ENCODE measurements at places on chromosomes 7 and 10.

DNA sequence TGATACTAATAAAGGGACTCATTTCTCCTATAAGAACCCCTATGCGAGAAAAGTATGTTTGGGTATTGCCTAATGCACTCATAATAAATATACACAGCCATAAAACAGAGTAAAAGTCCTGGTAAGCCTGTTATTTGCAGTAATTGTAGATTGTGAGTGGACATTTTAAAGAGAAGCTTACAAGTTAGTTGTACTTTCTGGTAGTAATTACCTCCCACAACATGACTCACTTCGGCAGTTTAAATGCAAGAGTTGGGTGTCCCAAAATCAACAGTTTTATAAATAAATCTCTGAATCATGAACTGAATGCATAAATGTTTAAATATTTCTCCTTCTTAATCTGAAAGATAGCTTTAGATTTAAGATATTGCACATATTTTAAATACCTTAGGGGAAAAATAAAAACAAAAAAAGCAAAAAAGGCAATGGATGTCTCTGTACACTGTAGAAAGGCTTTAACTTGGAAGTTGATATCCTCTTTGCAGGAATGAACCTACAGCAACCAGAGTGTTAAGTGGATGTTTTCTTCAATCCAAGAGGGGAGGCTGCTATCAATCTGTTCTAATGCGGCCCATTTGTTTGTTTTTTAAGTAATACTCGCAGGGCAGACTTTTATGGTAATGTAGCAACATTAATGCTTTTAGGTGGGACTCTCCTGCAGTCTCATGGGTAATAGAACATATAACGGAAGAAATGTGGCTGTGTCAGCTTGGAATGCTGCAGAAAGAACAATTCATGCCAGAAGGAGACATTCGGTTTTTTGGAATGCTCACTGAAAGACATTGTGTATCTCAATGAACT is 57.3 kb upstream of the ZEB1 start:
- no peak for DNase-seq

DNA sequence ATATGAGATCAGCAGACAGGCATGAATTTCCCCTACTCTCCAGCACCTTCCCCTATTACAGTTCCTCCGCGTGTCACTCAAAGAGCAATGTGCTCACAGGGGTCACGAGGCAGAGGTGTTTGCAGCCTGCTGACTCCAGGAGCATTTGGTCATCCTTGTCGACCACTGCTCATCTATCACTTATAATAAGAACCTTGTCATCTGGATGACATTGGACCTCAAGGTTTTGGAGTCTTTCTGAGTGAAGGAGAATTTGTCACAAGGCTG is 32.9 kb upstream of the PLPP4 start:
- no peak for DNase-seq

GRCh38 chr7:141911391-141911790 is 4.8 kb upstream of the OR9A4 start:
- no peak for DNase-seq

GRCh38 chr10:125128397-125129075 is 31.8 kb downstream of the CTBP2 start:
- no peak for DNase-seq

- DNase-seq = no peak
Observed at GRCh38 chr7:50857804-50858489, 75.3 kb upstream of the GRB10 start.

DNA sequence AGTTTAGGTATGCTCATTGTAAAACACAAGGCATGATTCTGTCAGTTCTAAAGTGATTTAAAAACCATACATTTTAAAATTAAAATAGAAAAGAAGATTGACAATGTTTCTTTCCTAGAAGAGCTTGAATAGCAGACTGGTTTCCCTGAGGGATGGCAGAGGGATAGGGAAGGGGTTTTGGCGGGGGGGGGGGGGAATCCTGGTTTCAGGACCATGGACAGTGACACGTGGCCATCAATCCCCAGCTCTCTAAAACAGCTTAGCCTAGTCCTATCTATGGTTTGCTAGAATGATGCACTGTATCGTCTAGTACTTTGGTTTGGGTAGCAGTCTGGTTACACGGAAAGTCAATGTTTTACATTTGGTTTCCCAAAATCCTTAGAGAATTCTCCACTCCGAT is 88.7 kb downstream of the PHYHIPL start:
- DNase-seq = no peak

GRCh38 chr10:128723631-128724205 is 597.5 kb upstream of the MKI67 start:
- DNase-seq = no peak

DNA sequence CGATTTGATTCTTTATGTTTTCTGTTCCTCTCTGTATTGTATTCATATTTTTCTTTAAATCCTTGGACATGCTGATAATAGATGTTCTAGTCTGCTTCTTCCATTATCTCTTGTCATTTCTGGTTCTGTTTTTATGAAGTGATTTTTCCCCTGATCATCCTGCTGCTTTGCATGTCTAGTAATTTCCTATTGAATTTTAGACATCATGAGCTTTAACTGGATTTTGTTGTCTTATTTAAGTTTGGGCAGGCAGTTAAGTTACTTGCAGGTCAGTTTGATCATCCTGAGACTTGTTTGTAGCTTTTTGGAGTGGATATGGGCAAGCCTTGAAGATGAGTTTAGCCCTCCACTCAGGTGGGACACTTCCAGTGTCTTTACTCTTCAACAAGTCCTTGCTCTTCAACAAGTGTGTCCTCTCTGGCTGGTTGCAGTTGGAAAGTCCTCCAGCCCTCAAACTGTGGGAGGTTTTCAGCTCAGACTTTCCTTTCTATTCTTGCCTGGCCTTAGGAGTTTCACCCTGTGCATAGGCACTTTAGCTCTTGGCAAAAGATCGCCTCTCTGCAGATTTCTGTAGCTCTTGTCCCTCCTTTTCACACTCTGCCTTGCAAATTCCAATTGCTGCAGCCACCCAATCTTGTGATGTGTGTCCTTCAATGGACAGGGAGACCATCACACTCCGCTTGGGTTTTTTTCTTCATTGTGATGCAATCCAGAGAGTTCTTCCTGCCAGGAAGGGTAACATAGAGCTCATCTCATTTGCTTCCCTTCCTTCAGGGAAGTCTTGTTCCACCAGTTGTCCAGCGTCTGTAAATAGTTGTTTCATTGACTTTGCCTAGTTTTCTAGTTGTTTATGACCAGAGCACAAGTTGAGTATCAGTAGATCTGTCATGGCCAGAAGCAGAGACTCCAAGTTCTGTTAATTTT is 197.2 kb upstream of the SH2B2 start:
- no peak for DNase-seq

- DNase-seq = no peak
Observed at GRCh38 chr7:151399906-151400305, 9.9 kb downstream of the WDR86 start.

DNA sequence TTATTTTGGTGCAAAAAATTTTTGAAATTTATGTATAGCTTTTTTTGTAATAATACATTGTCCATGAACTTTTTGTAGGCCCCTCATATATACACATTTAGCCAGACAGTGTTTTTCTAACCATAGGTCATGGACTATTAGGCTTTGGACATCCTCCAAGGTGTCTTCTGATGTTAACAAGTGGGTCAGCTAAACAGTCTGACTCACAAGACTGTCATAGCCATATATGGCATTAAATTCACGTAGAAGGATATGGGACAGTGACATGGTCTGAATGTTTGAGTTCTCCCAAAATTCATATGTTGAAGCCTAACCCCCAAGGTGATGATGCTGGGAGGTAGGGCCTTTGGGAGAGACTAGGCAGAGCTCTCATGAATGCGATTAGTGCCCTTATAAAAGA is 14.0 kb upstream of the NUB1 start:
- DNase-seq = no peak

- no peak for DNase-seq
Observed at GRCh38 chr10:122494833-122495232, 33.5 kb downstream of the HTRA1 start.

- no peak for DNase-seq
Observed at GRCh38 chr7:17626235-17626634, 314.1 kb downstream of the SNX13 start.

DNA sequence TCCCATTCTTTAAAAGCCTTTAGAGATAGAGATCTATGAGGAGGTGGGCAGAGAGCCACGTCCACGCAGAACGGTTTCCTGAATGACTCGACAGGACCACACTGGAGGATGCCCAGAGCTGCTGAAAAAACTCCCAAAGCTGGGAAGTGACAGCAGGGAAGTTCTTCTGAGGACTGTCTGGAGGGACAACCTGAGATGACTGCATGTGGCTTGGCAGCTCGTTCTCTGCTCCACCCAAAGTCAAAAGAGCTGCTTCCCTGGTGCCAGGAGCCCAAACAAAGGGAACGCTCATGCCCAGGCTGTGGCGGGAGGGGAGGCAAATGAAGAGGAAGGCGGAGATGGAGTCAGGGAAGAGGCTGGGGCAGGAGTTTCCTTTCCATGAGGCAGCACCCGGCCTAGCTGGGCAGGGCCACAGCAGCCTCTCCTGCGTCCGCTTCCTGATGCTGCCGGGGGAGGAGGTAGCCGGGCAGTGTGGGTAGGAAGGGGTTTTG is 95.4 kb downstream of the CCDC3 start:
- no peak for DNase-seq
